B cell (primary cell): ENCODE measurements at places on chromosomes 6 and 20. TPM values are rescaled to one million over a fixed set of nuclear protein-coding genes. Genes with fewer than 3 reads are reported as not detected.

DNA sequence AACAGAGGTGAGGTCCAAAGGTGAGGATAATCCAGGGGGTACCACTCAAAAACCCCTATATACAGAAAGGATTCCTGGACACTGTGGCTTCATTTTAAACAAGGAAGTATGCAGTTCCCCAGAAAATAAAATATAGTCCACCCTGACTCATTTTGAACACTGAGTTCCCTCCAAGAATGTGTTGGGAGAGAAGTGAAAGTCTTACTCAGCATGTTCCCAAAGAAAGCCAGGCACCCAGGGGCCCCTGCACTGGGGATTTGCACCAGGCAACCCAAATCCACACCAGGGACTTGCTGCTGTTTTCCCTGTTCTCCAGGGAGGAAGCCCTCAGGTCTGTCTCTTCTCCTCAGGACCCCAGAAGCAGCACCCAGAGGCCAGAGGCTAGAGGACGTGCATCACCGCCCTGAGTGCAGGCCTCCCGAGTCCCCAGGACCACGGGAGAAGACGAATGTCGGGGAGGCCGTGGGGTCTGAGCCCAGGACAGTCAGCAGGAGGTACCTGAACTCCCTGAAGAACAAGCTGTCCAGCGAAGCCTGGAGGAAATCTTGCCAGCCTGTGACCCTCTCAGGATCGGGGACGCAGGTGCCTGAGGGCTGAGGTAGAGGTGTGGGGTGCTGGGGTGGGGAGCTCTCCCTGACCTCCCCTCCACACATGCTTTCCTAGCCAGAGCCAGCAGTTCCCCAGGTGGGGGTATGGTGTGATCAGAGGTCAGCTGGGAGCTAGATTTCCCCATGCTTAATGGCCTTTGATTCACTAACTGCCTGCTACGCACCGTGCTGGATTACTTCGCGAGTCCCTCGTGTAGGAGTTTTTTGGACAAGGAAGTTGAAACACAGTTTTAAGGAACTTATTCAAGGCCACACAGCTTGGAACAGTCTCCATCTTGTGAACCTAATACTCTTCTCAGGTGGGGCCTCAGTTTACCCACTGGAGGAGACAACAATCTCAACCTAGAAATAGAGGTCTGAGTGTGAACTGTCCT is 3.3 kb downstream of the FGD2 start:
- DNase-seq: no peak
- no peaks in the 10 kb centered on the region for H3K36me3 ChIP-seq
- peaks cover 36% of the 10 kb centered on the region for H3K4me1 ChIP-seq
- peak overlapping the region; percentile 97 for H3K4me3 ChIP-seq

GRCh38 chr6:132188556-132189264 is 212.6 kb downstream of the MOXD1 start:
- no peaks in the 10 kb centered on the region for H3K36me3 ChIP-seq
- H3K4me3 ChIP-seq: no peak overlapping the region
- no peak overlapping the region for H3K27ac ChIP-seq
- H3K4me1 ChIP-seq: no peaks in the 10 kb centered on the region

GRCh38 chr6:166860392-166860791 is 96.0 kb downstream of the RNASET2 start:
- no peaks in the 10 kb centered on the region for H3K27me3 ChIP-seq
- no peak overlapping the region for H3K4me3 ChIP-seq

GRCh38 chr6:116648156-116648555 is 20.4 kb downstream of the ZUP1 start:
- no peaks in the 10 kb centered on the region for H3K27me3 ChIP-seq
- no peak overlapping the region for H3K4me3 ChIP-seq
- DNase-seq: no peak
- no peak overlapping the region for H3K27ac ChIP-seq
- H3K4me1 ChIP-seq: no peaks in the 10 kb centered on the region
- peaks cover 3% of the 10 kb centered on the region for H3K36me3 ChIP-seq

DNA sequence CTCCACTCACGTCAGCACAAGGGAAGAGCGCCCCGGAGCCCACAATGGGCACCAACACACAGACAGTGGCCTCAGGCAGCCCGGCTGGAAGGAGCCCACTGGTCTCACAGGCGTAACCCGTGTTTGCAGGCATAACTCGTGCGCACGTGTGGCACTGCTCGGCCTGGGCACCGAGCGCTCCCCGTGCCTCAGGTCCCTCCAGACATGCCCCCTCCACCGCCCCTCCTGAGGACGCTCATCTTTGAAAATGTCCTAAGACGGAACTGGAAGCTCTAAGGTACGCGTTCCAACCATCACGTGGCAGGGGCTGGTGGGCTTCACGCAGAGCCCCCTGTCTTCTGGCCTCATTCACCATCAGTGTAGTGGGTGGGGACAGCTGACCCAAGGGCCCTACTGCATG is 44.6 kb downstream of the SSR1 start:
- no peak for DNase-seq
- no peak overlapping the region for H3K4me3 ChIP-seq
- no peaks in the 10 kb centered on the region for H3K27me3 ChIP-seq
- H3K4me1 ChIP-seq: no peaks in the 10 kb centered on the region

DNA sequence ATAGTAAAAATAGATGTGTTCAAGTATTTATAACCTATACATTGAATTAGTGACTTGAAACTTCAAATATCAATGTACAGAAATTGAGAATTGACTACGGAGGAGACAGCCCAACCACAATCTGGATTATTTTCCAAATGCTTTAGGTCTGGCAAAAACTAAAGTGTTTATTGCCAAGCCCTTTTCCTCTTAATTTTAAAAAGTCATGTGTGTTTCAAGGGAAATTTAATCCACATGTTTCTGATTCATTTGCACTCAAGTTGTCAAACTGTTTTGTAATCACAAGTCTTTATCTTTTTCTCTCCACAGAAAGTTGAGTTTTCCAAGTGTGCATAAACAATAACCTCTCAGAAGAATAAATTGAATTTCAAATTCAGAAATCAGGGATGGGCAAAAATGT is 350.8 kb upstream of the RSPO3 start:
- H3K4me1 ChIP-seq: no peaks in the 10 kb centered on the region
- no peak overlapping the region for H3K4me3 ChIP-seq
- no peak for DNase-seq
- H3K27me3 ChIP-seq: no peaks in the 10 kb centered on the region

- H3K4me3 ChIP-seq: no peak overlapping the region
- no peak overlapping the region for H3K27ac ChIP-seq
- no peaks in the 10 kb centered on the region for H3K27me3 ChIP-seq
- H3K36me3 ChIP-seq: no peaks in the 10 kb centered on the region
- H3K4me1 ChIP-seq: no peaks in the 10 kb centered on the region
- DNase-seq: no peak
These were observed 475.6 kb upstream of the CHD6 start for GRCh38 chr20:42093542-42094440.

DNA sequence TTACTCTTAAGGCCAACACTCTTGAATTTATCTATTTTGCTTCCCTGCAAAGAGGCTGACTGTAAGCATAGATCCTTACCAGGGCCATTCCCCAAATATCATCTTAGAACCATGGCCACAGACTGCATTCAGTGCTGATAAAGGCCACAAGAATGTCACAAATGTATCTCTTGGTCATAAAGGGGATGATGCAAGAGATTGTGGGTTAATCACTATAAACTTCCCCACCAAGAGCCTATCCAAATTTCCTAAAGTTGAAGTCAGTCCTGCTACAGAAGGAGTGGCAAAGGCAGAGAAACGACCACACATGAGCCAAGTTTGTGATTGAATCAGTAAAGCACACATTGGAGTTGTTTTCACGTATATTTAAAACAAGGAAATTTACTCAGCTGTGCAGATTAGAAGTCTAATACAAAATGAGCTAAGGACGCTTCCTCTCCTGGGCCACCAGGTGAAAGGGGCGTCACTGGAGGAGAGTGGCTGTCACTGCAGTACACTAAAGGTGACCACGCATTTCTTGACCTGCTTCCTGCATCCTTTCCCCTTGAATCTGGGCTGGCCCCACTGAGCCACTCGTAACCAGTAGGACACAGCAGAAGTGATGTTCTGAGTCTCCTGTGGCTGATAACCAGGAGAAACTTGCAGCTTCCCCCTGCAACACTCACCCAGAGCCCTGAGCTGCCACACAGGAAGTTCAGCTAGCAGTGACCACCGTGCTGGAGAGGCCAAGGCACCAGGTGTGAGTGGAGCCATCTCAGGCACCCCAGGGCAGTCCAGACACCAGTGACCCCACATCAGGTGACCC is 181.9 kb downstream of the SYNDIG1 start:
- no peak overlapping the region for H3K4me3 ChIP-seq
- no peak for DNase-seq
- no peaks in the 10 kb centered on the region for H3K27me3 ChIP-seq
- H3K36me3 ChIP-seq: no peaks in the 10 kb centered on the region
- H3K27ac ChIP-seq: no peak overlapping the region
- peaks cover 21% of the 10 kb centered on the region for H3K4me1 ChIP-seq

DNA sequence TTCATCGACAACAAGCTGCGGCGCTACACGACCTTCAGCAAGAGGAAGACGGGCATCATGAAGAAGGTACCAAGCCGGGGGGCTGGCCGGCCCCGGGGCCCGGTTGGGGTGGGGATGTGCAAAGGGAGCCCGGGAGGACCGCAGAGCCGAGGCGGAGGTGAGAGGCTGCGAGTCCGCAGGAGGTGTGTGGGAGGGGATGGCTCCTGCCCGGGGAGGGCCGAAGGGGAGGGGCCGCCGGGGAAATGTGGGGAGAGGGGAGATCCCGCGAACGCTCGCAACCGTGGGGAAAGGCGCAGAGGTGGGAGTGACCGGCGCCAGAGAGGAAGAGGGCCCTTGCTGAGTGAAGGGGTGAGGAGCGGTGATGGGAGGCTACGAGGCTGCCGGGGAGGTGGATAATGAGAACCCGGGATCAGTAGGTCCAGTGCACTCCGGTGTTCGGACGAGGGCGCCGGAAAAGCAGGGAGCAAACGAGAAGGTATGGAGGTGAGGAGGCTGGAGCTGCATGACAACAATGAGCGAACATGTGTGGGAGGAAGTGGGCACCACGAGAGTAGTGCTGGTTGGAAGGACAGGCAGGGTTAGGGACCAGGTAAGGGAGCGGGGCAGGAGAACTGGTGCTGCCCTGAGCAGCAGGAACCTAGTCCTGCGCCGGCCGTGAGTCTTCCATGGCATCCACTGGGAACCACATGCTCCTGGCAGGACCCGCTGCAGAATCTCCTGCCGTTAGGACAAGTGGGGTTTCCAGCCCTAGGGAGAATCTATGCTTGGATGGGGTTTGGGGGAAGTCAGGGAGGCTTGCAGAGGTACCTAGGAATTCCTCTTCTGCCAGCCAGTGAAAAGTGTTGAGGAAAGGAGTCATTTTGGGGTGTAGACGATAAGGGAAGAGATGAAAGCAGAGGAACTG is 1.3 kb downstream of the SRF start:
- peak overlapping the region; percentile 90 for H3K27ac ChIP-seq
- peak; percentile 57 for DNase-seq

GRCh38 chr20:56845546-56846086 is 216.5 kb downstream of the TFAP2C start:
- no peaks in the 10 kb centered on the region for H3K27me3 ChIP-seq
- H3K4me1 ChIP-seq: no peaks in the 10 kb centered on the region
- H3K36me3 ChIP-seq: no peaks in the 10 kb centered on the region
- no peak overlapping the region for H3K27ac ChIP-seq
- H3K4me3 ChIP-seq: no peak overlapping the region
- no peak for DNase-seq

- no peak overlapping the region for H3K27ac ChIP-seq
- H3K4me3 ChIP-seq: no peak overlapping the region
- no peak for DNase-seq
- H3K27me3 ChIP-seq: no peaks in the 10 kb centered on the region
These were observed 14.0 kb downstream of the ETV7 start for GRCh38 chr6:36373368-36374019.

- H3K27ac ChIP-seq: no peak overlapping the region
- no peak for DNase-seq
- no peak overlapping the region for H3K4me3 ChIP-seq
- no peaks in the 10 kb centered on the region for H3K36me3 ChIP-seq
- H3K4me1 ChIP-seq: no peaks in the 10 kb centered on the region
These were observed 35.7 kb downstream of the CITED2 start for GRCh38 chr6:139338795-139339194.

DNA sequence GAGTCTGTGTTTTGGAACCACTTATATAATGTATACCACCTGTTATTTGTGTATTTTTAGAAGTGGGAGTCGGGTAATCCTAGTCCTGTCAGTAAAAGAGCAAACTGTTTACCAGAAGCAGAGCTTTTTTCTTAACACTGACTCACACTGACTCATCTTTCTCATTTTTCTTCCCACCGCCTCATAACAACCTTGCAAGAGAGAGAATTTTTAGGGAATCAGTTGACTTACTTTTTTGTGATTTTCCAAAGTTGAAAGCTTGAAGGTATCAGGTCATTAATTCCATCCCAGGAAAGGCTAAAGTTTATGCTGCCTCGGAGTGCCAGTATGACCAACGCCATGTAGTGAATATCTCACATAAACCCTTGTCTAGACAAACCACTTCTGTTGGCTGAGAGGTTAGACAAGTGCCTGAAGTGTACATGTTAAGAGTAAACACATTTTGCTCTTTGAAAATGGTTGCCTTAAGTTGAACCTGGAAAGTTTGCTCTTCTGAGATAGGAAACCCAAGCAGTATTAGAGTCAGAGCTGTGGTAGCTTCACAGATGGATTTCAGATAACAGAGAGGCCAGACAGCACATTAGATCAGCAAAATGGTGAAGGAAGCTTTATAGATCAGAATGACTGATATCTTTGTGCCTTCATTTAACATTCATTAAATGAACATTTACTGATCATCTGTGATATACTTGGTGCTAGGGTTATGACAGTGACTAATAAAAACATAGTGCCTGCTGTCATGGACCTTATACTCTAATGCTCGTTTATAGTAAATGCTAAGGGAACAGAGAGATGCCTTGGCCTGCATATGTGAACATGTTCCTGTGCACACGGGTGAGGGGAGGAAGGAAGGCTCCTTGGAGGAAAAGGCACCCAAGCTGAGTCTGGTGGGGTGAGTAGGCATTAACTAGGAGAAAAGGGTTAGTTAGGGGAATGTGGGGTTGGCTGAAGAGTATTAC is 29.1 kb upstream of the PKIG start:
- no peaks in the 10 kb centered on the region for H3K36me3 ChIP-seq
- DNase-seq: no peak
- no peaks in the 10 kb centered on the region for H3K4me1 ChIP-seq
- no peaks in the 10 kb centered on the region for H3K27me3 ChIP-seq

DNA sequence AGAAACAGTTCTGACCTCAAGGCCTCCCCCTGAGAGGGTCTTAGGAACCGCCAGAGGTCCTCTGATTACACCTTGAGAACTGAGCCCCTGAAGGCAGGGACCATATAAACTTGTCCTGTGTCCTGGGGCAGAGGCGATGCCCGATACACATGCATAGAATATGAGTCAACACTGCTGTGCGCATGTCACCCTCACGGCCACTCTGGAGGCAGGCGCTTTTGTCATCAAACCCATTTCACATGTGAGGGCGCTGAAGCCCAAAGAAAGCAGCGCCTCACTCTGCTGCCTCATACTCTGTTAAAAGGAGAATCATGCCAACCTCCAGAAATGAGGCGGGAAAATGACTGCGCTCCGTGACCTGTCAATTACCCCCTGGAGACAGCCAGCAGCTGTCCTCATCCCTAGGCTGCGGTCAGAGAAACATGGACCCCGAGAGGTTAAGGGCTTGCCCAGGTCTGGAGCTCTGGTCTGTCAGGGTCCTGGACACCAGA is 158.3 kb downstream of the GRM4 start:
- H3K27me3 ChIP-seq: no peaks in the 10 kb centered on the region
- no peak for DNase-seq
- no peaks in the 10 kb centered on the region for H3K4me1 ChIP-seq
- no peak overlapping the region for H3K27ac ChIP-seq
- H3K36me3 ChIP-seq: no peaks in the 10 kb centered on the region
- H3K4me3 ChIP-seq: no peak overlapping the region

Gene ATG5
- total RNA-seq: 26.3 and 34.0 TPM in 2 replicates

Gene TP53TG5
- total RNA-seq: not detected in 2 replicates

Gene NT5E
- total RNA-seq: 23.2 and 24.8 TPM in 2 replicates

Gene OXT
- 1.4 and 1.7 TPM in 2 replicates for total RNA-seq

Gene CDSN
- total RNA-seq: not detected in 2 replicates

Gene SYTL3
- 4.4 and 5.4 TPM in 2 replicates for total RNA-seq

Gene SPATA25
- total RNA-seq: 2.4 and 2.9 TPM in 2 replicates

Gene TCP11
- not detected in 2 replicates for total RNA-seq
